ENCODE measurements at places on chromosomes 3 and 15. TPM values are rescaled to one million over a fixed set of nuclear protein-coding genes. Genes with fewer than 3 reads are reported as not detected.
A peak's percentile ranks its signal among the peaks of the same experiment; 100 is the strongest.

GRCh38 chr15:81612631-81613030 lies 238.6 kb upstream of the TMC3 start:
- H3K36me3 ChIP-seq, result peaks cover 3% of the 10 kb centered on the region
- no peaks in the 10 kb centered on the region for H3K27me3 ChIP-seq
- no peak overlapping the region for H3K4me3 ChIP-seq
- peak; percentile 40 for DNase-seq

- H3K4me3 ChIP-seq, result no peak overlapping the region
- H3K36me3 ChIP-seq, result peaks cover 17% of the 10 kb centered on the region
- no peak overlapping the region for H3K27ac ChIP-seq
- H3K27me3 ChIP-seq, result no peaks in the 10 kb centered on the region
- DNase-seq, result no peak
- no peaks in the 10 kb centered on the region for H3K4me1 ChIP-seq
Measured at GRCh38 chr3:33537133-33537532, 96.9 kb upstream of the UBP1 start.

DNA sequence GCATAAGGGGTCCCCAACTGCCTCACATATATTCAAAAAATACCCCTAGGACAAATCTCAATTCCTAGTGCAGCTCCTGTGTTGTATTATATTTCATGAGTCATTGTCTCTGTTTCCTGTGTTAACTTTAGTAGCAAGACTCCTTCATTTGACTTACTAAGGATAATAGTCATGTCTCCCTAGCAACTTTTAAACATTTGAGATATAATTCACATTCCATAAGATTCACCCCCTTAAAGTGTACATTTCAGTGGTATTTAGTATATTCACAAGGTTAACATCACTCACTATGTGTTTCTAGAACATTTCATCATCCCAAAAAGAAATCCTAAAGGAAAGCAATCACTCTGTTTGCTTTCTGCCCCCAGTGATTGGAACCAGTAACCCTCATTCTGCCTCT lies 121.3 kb upstream of the WNT7A start:
- no peak overlapping the region for H3K27ac ChIP-seq
- no peak for DNase-seq
- H3K4me3 ChIP-seq, result no peak overlapping the region
- H3K4me1 ChIP-seq, result no peaks in the 10 kb centered on the region
- H3K36me3 ChIP-seq, result no peaks in the 10 kb centered on the region
- H3K27me3 ChIP-seq, result no peaks in the 10 kb centered on the region

DNA sequence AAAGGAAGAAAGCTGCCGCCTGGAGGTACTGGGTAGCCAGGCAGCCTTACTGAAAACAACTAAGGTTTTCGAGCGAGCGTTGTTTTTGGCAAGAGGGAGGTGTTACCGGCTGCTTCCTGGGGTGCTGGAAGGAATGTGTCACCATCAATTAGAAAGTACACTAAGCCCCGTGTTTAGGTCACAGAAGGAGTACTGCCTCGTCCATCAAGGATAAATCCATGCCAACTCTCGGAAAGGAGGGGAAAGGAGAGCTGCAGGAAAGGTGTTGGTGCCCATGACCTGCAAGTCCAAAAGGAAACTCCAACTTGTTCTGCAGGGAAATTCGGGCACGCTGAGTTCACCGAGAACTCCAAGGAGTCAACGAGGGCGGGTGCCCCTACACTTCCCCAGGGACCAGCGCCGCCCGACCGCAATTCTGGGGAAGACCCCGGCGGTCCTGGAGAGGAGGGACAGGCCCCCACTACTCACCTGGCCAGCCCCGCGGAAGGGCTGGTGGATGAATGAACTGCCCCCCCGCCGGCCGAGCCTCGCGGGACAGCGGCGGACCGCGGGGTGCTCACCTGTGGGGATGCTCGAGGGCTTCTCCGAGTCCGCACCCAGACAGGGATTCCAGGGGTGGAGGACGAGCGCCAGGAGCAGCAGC lies 542 bp downstream of the PLOD2 start:
- no peak overlapping the region for H3K27ac ChIP-seq
- peaks cover 24% of the 10 kb centered on the region for H3K27me3 ChIP-seq
- peak overlapping the region; percentile 66 for H3K4me3 ChIP-seq
- no peaks in the 10 kb centered on the region for H3K36me3 ChIP-seq

DNA sequence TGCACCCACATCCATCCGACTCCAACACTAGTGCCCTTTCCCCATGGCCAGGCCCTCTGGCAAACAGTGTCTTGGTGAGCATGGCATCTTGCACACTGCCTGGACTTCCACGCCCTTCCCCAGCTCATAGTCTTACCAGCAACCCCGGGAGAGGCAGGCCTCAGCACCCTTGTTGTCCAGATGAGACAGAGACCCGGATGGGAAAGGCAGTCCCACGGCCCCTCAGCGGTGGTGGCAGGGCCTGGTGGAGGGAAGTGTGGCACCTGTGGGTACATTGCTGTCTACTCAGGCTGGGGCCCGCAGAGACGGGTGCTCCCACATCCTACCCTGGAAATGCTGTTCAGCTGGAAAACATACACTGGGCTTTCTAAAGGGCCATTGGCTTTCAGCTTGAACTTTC lies 28.4 kb downstream of the HDAC11 start:
- no peaks in the 10 kb centered on the region for H3K27me3 ChIP-seq
- no peak for DNase-seq

DNA sequence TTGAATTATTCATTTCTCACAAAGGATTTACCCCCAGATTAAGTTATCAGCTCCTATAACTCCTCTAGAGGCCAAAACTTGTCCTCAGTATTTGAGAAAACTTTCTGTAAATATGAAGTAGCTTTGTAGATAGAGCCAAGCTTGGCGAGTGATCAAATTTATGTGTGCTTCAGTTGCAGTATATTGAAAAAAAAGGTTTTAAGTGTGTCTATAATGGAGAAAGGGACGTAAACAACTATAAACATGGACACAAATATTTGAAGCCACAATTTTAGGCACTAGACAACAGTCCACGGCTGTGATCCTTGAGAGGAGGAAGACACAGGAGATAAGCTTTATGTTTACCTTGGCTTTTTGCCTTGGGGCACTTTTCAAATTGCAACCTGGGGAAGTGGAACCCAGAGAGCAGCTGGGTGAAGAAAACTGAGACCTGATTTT lies 118.7 kb downstream of the THRB start:
- peaks cover 5% of the 10 kb centered on the region for H3K4me1 ChIP-seq
- H3K27me3 ChIP-seq, result no peaks in the 10 kb centered on the region

DNA sequence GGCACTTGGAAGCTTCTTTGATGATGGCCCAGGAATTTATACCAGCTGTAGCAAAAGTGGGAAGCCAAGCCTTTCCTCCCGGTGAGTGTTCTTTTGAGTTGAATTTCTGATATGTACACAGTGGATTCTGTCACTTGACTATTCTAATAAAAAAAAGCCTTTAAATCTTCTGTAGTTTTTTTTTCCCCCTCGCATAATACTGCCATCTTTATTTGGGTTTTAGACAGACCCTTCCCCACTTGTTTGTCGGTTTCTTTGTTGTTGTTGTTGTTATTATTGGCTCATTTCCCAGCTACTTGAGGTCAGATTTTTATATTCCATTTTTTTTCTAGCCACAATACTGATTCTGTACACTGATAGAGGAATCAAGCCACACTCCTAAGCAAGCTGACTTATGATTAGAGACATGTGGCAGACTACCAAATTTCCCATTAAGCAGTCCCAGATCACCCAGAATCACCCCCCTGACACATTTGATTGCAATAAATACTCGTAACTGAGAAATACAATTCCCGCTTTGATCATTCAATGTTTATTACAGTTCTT lies 122.4 kb upstream of the IL12A start:
- H3K4me3 ChIP-seq, result no peak overlapping the region
- H3K27me3 ChIP-seq, result no peaks in the 10 kb centered on the region
- no peak overlapping the region for H3K27ac ChIP-seq
- H3K36me3 ChIP-seq, result no peaks in the 10 kb centered on the region

GRCh38 chr3:72100601-72101187 lies 315.7 kb upstream of the PROK2 start:
- no peak overlapping the region for H3K27ac ChIP-seq
- no peaks in the 10 kb centered on the region for H3K36me3 ChIP-seq
- H3K4me1 ChIP-seq, result peaks cover 4% of the 10 kb centered on the region
- DNase-seq, result peak; percentile 81

DNA sequence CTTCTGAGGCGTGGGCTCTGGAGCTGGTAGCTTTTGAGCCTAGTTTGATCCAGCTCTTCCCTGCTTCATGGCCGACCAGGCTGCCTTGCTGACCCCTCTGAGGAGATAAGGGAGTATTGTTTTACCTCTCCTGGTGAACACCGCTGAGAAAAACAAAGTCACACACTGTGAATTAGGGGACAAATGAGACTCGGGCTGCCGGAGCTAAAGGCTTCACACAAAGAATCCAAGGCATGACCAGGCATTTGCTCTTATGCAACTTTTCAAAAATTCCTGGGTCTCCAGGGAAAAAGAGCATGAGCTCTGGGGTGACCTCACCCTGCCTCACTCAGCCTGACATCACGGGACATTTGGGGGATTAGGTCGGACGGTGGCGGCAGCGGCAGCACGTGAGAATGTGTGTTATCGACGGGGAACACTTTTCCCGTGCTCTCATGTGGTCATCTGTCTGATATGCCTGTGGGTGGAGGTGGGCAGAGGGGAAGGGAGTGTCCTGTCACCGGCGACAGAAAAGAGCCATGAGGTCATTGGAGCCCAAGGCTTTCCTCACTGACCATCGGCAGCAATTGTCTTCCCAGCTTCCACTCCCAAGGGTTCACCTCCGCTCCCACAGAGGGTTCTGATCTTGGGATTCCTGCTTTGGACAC lies 61.0 kb downstream of the TMEM44 start:
- no peak overlapping the region for H3K27ac ChIP-seq
- peak; percentile 40 for DNase-seq
- no peak overlapping the region for H3K4me3 ChIP-seq

- no peak overlapping the region for H3K4me3 ChIP-seq
- no peak overlapping the region for H3K27ac ChIP-seq
- H3K4me1 ChIP-seq, result no peaks in the 10 kb centered on the region
- no peak for DNase-seq
- no peaks in the 10 kb centered on the region for H3K36me3 ChIP-seq
Measured at GRCh38 chr3:28816017-28816416, 464.9 kb upstream of the RBMS3 start.

GRCh38 chr3:35674451-35675109 lies 35.3 kb downstream of the ARPP21 start:
- H3K36me3 ChIP-seq, result no peaks in the 10 kb centered on the region
- H3K4me3 ChIP-seq, result no peak overlapping the region
- no peak for DNase-seq
- peaks cover 18% of the 10 kb centered on the region for H3K27me3 ChIP-seq
- no peak overlapping the region for H3K27ac ChIP-seq
- no peaks in the 10 kb centered on the region for H3K4me1 ChIP-seq

Gene SLC9C1
- total RNA-seq, result 0.31 TPM

DNA sequence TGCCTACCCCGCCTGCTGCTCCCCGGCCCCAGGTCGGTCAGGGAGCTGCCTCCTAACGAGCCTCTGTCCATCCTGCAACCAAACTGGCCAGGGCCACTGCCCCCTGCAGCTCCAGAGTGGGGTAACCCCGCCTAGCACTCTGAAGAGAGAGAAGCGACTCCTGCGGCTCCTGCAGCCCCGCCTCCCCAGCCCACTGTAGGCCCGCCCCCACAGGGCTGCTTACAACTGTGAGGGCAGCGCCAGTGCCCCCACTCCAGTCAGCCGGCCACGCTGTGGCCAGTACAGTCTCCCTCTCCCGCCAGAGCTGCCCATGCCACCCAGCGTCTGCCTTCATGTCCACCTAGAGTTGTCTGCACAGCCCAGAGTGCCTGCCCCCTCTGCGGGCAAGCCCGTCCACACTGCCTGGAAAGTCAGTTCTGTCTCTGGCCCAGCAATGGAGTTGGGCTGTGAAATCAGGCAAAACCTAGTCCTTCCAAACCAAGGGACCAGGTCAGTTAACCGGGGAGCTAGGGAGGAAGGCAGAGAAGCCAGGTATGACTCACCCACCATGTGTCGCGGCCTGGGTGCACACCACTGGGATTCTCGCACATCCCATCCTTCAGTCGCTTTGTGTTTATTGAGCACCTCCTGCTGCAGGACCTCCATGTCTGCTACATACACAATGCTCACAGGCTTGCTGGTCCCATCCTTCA lies 2.4 kb downstream of the UCN2 start:
- H3K27me3 ChIP-seq, result no peaks in the 10 kb centered on the region
- DNase-seq, result peak; percentile 89
- H3K27ac ChIP-seq, result no peak overlapping the region
- no peaks in the 10 kb centered on the region for H3K36me3 ChIP-seq
- H3K4me3 ChIP-seq, result peak overlapping the region; percentile 30

GRCh38 chr3:45224824-45225464 lies 1.1 kb downstream of the TMEM158 start:
- peak overlapping the region; percentile 82 for H3K4me3 ChIP-seq
- no peaks in the 10 kb centered on the region for H3K36me3 ChIP-seq
- H3K27me3 ChIP-seq, result peaks cover 19% of the 10 kb centered on the region

DNA sequence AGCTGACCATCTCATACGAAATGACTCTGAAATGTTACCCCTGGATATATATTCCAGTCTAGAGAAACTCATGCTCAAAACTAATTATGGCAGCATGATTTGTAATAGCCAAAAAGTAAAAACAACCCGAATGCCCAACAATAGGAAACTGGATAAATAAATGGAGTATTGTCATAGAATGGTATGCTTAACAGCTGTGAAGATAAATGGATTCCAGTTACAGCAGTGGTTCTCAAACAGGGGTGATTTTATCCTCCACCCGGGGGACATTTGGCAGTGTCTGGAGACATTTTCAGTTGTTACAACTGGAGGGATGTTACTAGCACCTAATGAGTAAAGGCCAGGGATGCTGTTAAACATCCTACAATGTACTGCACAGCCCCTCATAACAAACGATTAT lies 52.3 kb upstream of the PIAS1 start:
- H3K4me1 ChIP-seq, result no peaks in the 10 kb centered on the region
- no peak overlapping the region for H3K4me3 ChIP-seq
- no peak for DNase-seq
- H3K27me3 ChIP-seq, result no peaks in the 10 kb centered on the region
- no peaks in the 10 kb centered on the region for H3K36me3 ChIP-seq

- peaks cover 10% of the 10 kb centered on the region for H3K4me1 ChIP-seq
- H3K36me3 ChIP-seq, result no peaks in the 10 kb centered on the region
- H3K27me3 ChIP-seq, result no peaks in the 10 kb centered on the region
- H3K4me3 ChIP-seq, result no peak overlapping the region
- DNase-seq, result peak; percentile 25
- H3K27ac ChIP-seq, result no peak overlapping the region
Measured at GRCh38 chr3:185807445-185808068, 17.3 kb downstream of the IGF2BP2 start.

DNA sequence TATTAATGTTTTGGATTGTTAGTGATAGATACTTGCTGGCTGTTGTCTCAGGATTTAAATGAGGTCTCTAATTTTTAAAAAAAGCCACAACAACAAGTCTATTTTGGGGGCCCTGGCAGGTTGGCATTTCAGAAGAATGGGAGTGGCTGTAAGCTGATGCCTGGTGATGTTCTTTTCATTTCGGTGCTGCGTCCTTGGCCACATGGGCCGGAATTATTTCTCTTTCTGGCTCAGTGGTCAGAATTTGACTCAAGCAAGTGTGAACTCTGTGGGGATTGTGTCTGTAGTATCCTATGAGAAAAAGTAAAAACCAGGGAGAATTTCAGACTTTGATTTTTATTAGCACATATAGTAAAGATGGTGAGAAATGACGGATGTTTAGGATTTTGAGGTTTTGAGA lies 203.0 kb downstream of the AKAP13 start:
- no peak for DNase-seq
- H3K27ac ChIP-seq, result no peak overlapping the region
- H3K27me3 ChIP-seq, result no peaks in the 10 kb centered on the region
- H3K4me1 ChIP-seq, result peaks cover 26% of the 10 kb centered on the region
- no peak overlapping the region for H3K4me3 ChIP-seq

Gene TGM4
- 0.04 TPM for total RNA-seq

Data from neural progenitor cell (in vitro differentiated cells).